ENCODE measurements at places on chromosomes 13 and 19. TPM values are rescaled to one million over a fixed set of nuclear protein-coding genes. Genes with fewer than 3 reads are reported as not detected.

- H3K4me1 ChIP-seq = no peaks in the 10 kb centered on the region
- H3K27me3 ChIP-seq = no peaks in the 10 kb centered on the region
- H3K27ac ChIP-seq = no peak overlapping the region
- DNase-seq = no peak
- H3K36me3 ChIP-seq = no peaks in the 10 kb centered on the region
Measured at GRCh38 chr13:93797463-93797862, 570.9 kb downstream of the GPC6 start.

DNA sequence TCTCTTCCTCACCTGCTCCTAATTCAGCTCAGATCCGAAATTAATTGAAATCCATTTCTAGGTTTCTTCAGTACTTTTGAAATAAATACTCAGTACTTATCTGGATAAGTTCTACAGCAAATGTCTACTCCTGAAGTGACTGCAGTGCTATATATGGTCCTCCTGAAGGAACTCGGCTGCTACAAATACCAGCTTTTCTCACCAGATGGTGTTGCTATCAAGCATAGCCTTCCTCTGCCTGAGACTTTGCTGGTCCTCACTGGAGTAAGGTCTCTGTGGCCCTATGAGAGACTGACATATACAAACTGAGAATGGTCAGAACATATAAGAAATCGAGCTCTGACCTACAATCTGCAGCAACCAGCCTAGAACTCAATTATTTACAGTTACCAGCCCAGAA is 161.6 kb downstream of the NDFIP2 start:
- H3K27ac ChIP-seq = no peak overlapping the region
- peaks cover 4% of the 10 kb centered on the region for H3K4me1 ChIP-seq
- H3K27me3 ChIP-seq = no peaks in the 10 kb centered on the region
- DNase-seq = no peak
- no peak overlapping the region for H3K4me3 ChIP-seq
- no peaks in the 10 kb centered on the region for H3K36me3 ChIP-seq

DNA sequence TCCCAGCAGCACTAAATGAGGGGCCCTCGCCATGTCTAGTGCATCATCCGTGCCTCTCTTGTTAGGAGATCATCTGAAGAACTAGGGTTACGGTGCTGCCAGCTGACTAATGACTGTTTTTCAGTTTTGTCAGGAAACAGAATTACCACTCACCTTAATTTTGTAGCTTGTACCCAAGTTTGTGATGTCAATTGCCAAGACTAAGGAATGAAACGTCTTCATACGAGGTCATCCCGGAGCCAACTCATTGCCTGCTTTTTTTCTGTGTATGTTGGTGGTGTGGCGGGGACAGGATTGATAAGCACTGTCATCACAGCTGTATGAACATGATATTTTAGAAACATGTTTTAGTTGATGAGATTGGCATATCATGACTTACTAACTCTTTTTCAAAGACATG is 100.6 kb downstream of the TNFRSF19 start:
- no peak overlapping the region for H3K27ac ChIP-seq
- no peak overlapping the region for H3K4me3 ChIP-seq
- peaks cover 6% of the 10 kb centered on the region for H3K27me3 ChIP-seq
- H3K36me3 ChIP-seq = no peaks in the 10 kb centered on the region
- H3K4me1 ChIP-seq = no peaks in the 10 kb centered on the region

DNA sequence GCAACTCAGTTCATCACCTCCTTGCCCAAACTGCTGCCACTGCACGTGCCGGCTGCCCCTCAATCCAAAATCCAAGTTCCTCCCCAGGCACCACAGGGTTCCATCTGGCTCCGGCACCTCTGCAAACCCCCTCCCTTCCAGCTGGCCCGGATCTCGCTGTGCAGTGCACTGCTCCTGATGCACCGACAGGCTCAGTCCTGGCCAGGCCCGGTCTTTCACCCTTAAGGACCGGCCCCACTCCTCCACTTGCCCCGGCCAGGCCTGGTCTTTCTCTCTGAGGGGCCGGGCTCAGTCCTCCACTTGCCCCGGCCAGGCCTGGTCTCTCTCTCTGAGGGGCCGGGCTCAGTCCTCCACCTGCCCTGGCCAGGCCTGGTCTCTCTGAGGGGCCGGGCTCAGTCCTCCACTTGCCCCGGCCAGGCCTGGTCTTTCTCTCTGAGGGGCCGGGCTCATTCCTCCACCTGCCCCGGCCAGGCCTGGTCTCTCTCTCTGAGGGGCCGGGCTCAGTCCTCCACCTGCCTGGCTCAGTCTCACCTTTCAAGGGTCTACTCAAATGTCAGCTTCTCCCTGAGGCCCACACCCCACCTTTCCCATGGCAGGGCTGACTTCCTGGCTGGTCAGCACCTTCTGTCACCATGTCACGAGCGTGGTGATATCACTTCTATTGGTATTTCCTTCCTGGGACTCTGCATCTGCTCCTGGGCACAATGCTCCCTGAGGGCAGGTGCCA is 6.9 kb downstream of the ZNF787 start:
- no peak overlapping the region for H3K4me3 ChIP-seq
- DNase-seq = no peak
- peaks cover 33% of the 10 kb centered on the region for H3K4me1 ChIP-seq

- H3K4me3 ChIP-seq = no peak overlapping the region
- peak; percentile 64 for DNase-seq
- peaks cover 10% of the 10 kb centered on the region for H3K4me1 ChIP-seq
- H3K27me3 ChIP-seq = no peaks in the 10 kb centered on the region
- no peak overlapping the region for H3K27ac ChIP-seq
- H3K36me3 ChIP-seq = no peaks in the 10 kb centered on the region
Measured at GRCh38 chr13:73809561-73809960, 324.6 kb downstream of the KLF12 start.

GRCh38 chr13:71874458-71874857 is 7.5 kb upstream of the DACH1 start:
- H3K27ac ChIP-seq = no peak overlapping the region
- no peaks in the 10 kb centered on the region for H3K27me3 ChIP-seq
- no peaks in the 10 kb centered on the region for H3K4me1 ChIP-seq

- no peak overlapping the region for H3K4me3 ChIP-seq
- H3K27me3 ChIP-seq = no peaks in the 10 kb centered on the region
- H3K27ac ChIP-seq = no peak overlapping the region
- H3K36me3 ChIP-seq = no peaks in the 10 kb centered on the region
Measured at GRCh38 chr13:76455960-76456359, 430.2 kb downstream of the KCTD12 start.

DNA sequence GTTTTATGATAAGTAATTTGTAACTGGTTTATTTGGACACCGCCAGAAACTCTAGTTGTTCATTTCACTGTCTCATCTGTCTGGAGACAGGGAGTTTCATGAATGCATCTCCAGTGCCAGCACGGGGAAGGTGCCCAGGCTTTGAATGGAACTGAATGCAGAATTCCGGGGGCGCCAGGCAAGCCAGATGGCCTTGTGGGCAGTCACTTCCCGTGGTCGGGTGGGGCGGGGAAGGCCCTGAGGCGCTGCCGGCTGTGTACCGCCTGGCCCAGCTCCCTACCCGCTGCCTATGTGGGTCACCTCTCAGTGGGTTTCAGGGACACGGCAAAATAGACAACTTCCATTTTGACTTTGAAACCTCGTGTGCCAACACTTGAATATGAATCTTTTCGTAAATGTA is 28.8 kb upstream of the MCF2L start:
- peaks cover 4% of the 10 kb centered on the region for H3K4me1 ChIP-seq
- H3K36me3 ChIP-seq = no peaks in the 10 kb centered on the region
- no peak overlapping the region for H3K4me3 ChIP-seq
- no peak overlapping the region for H3K27ac ChIP-seq

GRCh38 chr13:44651724-44652123 is 75.6 kb upstream of the TSC22D1 start:
- H3K4me1 ChIP-seq = no peaks in the 10 kb centered on the region
- no peaks in the 10 kb centered on the region for H3K36me3 ChIP-seq
- no peak for DNase-seq
- H3K4me3 ChIP-seq = no peak overlapping the region
- no peak overlapping the region for H3K27ac ChIP-seq
- no peaks in the 10 kb centered on the region for H3K27me3 ChIP-seq

SLC27A1 gene
- 13.5 TPM for total RNA-seq

ZNF304 gene
- total RNA-seq = 5.3 TPM

- no peak overlapping the region for H3K27ac ChIP-seq
- no peak overlapping the region for H3K4me3 ChIP-seq
- peaks cover 35% of the 10 kb centered on the region for H3K4me1 ChIP-seq
Measured at GRCh38 chr13:112572366-112572765, 15.6 kb downstream of the TUBGCP3 start.

GRCh38 chr19:1285737-1286360 is at the start of gene EFNA2:
Gene EFNA2 (plus strand): TSS chr19:1285873. CDS start chr19:1286169, 296 bp downstream.
- no peaks in the 10 kb centered on the region for H3K36me3 ChIP-seq
- peaks cover 20% of the 10 kb centered on the region for H3K27me3 ChIP-seq
- H3K4me1 ChIP-seq = no peaks in the 10 kb centered on the region
- no peak for DNase-seq
- no peak within 1 kb of the TSS for H3K27ac ChIP-seq

LGALS14 gene
- total RNA-seq = not detected

DNA sequence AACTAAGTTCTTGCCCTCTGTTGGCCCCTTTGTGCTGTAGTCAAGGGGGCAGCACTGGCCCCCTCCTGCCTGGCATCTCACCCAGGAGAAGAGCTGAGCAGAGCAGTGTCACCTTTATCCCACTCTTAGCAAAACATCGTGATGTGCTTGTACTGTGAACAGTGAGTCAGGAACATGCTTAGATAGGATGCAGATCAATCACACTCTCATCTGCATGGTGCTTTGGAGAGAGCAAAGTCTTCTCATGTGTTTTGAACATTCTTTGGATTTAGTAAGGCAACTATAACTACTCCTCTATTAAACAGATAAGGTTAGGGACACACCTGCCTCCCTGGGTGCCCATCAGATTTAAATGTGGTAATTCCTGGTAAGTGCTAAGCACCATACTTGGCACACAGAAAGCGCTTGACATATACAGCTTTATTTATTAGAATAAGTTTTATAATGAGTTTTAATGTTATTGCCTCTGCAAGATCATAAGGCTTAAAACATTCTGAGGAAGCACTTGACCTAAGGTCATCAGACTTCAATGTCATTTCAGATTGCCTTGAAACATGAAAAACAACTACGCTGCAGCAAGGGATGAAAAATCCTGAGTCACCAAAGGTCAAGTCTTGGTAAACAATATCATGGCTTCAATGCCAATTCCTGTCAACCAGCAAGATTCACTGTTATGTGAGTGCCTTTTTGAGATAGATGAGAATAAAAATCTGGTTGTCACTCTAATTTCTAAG is 82.4 kb upstream of the IRS2 start:
- no peak for DNase-seq
- no peaks in the 10 kb centered on the region for H3K27me3 ChIP-seq
- H3K36me3 ChIP-seq = no peaks in the 10 kb centered on the region
- no peak overlapping the region for H3K4me3 ChIP-seq
- H3K4me1 ChIP-seq = no peaks in the 10 kb centered on the region

DNA sequence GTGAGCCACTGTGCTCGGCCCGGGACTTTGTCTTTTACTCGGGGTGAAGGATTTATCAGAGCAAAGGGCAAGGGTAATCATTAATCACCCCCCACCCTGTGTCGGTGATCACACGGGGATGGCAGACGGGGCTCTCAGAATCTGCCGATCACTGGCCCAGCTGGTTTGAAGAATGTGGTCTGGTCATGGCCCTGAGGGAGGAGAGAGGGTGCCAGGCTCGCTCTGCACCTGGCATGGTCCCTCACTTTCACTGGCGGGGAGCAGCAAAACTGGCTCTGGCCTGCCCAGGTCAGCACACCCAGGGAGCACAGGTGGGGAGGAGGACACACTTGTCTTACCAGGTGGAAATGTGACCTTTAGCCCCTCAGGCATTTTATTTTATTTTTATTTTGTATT is 10.2 kb downstream of the REEP6 start:
- DNase-seq = no peak
- no peaks in the 10 kb centered on the region for H3K36me3 ChIP-seq
- H3K4me1 ChIP-seq = no peaks in the 10 kb centered on the region
- H3K4me3 ChIP-seq = no peak overlapping the region
- peaks cover 5% of the 10 kb centered on the region for H3K27me3 ChIP-seq

DNA sequence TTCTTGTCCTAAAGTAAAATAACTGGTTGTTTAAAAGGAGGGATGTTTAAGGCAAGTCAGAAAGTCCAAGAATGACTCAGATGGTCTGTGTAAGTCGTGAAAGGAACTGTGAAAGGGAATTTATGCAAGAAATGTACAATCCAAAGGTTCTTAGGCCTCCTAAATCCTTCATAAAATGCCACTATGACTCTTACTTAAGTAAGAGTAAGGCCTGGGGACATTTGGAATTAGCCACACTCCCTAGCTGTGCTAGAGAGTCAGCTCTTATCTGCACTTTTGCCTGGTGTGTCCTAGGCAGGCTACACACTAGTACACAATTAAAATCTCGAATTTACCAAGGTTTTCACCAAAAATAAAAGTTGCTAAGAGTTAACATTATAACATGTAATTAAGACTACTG is 686.9 kb downstream of the UQCRFS1 start:
- no peak for DNase-seq
- H3K27me3 ChIP-seq = no peaks in the 10 kb centered on the region
- H3K4me3 ChIP-seq = no peak overlapping the region
- no peaks in the 10 kb centered on the region for H3K4me1 ChIP-seq
- H3K27ac ChIP-seq = no peak overlapping the region

CD22 gene
- not detected for total RNA-seq

DNA sequence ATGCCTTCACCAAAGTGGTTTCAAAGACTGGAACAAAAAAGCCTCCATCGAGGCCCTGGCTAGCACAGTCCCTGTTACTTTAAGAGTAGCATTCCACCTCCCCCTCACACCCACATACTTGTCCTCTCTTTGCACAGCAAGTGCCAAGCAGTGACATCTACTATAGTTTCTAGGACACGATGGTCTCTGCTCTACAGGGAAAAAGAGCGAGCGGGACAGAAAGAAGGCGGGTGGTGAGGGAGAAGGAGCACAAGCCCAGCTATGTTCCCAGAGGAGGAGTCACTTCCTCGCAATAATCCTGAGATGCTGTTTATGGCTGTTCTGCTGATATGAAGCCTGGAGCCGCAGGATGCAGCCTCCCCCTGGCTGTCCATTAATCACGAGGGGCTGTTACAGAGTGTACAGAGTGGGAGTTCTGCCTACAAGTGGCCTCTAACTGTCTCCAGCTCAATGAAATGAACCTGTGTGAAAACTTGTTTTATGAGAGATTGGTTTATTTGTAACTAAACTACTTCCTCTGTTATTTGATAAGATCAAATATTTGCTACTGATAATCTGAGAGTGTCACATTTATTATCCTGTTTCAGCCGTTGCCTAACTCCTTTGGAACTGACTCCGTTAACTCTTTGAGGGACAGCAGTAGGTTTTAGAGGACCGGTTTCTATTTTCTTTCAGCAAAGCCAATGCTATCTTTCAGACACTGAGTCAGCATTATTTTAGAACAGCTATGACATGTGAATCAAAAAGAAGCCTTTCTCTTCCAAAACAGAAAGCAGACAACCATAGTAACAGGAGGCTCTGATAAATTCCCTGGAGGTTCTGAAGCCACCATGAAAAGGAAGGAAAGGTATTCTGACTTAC is 208.0 kb downstream of the SPRY2 start:
- DNase-seq = peak; percentile 84
- H3K36me3 ChIP-seq = no peaks in the 10 kb centered on the region
- peak overlapping the region; percentile 32 for H3K27ac ChIP-seq
- H3K4me3 ChIP-seq = no peak overlapping the region
- peaks cover 23% of the 10 kb centered on the region for H3K4me1 ChIP-seq

- peaks cover 16% of the 10 kb centered on the region for H3K4me1 ChIP-seq
- peak; percentile 34 for DNase-seq
- H3K4me3 ChIP-seq = peak overlapping the region; percentile 2
- H3K27ac ChIP-seq = no peak overlapping the region
- H3K36me3 ChIP-seq = no peaks in the 10 kb centered on the region
- H3K27me3 ChIP-seq = no peaks in the 10 kb centered on the region
Measured at GRCh38 chr13:41004875-41005693, 14.0 kb downstream of the ELF1 start.

- no peak overlapping the region for H3K27ac ChIP-seq
- no peak overlapping the region for H3K4me3 ChIP-seq
- no peak for DNase-seq
- no peaks in the 10 kb centered on the region for H3K4me1 ChIP-seq
- no peaks in the 10 kb centered on the region for H3K27me3 ChIP-seq
- peaks cover 6% of the 10 kb centered on the region for H3K36me3 ChIP-seq
Measured at GRCh38 chr13:110630566-110631119, 15.3 kb downstream of the NAXD start.
